NCI-H748 treated with DMSO at 0.1 percent for 48 hours (cell line): ENCODE measurements at places on chromosomes 12 and 14.

- DNase-seq: no peak
Measured at GRCh38 chr12:40898505-40898904, 206.3 kb downstream of the CNTN1 start.

DNA sequence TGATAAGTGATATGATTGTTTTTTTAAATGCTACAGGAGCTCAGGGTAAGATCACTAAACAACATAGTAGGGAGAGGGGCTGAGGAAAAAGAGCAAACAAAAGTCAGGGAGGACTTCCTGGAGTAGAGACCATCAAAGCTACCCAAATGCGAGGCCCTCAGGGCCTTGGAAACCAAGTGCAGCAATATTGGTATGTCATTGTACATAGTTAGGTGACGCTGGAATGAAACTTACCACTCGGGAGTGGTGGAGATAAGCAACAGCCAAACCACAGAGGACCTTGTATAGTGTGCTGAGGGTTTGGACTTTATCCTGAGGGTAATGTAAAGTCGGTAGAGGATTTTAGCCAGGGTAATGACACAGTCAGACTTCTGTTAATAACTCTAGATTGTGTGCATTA, 13.8 kb downstream of the KITLG start:
- no peak for DNase-seq

GRCh38 chr12:116294454-116295165, 17.1 kb upstream of the MED13L start:
- no peak for DNase-seq

GRCh38 chr14:31657917-31658316, 96.7 kb downstream of the NUBPL start:
- DNase-seq: no peak

DNA sequence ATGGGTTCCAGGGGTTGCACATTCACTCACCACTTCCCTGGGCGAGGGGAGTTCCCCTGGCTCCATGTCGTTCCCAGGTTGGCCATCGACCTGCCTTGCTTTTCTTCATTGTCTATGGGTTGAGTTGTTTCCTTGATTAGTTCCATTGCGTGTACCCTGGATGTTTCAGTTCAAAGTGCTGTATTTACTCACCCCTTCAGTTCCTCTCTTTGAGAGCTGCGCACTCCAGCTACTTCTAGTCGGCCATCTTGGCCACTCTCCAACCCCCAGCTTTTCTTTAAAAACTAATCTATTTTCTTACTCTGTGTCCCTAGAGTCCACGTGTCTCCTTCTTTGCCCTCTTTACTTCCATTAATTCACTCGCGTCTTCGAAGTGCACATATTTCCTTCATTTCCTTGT, 11.7 kb downstream of the CLEC2A start:
- no peak for DNase-seq

GRCh38 chr12:124906606-124907261, 7.7 kb downstream of the UBC start:
- DNase-seq: no peak

DNA sequence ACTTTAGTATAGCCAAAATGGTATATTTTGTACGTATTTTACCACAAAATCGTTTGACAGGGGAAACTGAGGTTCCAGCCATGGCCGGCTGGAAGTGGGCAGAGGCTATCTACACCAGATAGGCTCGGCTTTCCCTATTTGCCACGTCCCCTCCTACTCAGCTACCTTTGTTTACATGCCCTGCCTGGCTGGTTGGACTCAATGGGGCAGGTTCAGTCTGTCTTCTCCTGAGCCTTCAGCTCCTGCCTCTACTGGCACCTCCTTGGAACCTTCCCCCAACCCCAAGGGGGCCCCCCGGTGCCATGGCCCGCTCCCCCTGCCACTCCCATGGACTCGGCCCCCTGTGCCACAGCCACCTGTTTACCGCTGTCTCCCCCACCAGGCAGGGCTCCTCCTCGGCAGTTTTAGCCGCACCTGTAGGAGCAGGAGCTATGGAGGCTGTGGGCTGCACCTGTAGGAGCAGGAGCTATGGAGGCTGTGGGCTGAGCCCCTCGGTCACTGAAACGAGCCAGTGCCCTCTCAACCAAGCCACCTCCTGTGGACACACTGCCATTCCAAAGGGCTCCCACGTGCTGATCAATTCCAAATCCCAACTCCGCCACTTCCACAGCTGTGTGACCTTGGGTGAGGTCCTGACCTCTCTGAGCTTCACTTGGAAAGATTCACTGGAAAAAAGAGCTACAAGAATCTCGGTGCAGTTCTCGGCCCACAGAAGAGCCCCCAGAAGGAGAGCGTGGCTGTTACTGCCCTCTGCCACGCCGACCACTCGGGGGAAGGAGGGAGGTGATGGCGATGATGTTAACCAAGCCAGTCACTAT, 62.2 kb downstream of the NCOR2 start:
- no peak for DNase-seq

DNA sequence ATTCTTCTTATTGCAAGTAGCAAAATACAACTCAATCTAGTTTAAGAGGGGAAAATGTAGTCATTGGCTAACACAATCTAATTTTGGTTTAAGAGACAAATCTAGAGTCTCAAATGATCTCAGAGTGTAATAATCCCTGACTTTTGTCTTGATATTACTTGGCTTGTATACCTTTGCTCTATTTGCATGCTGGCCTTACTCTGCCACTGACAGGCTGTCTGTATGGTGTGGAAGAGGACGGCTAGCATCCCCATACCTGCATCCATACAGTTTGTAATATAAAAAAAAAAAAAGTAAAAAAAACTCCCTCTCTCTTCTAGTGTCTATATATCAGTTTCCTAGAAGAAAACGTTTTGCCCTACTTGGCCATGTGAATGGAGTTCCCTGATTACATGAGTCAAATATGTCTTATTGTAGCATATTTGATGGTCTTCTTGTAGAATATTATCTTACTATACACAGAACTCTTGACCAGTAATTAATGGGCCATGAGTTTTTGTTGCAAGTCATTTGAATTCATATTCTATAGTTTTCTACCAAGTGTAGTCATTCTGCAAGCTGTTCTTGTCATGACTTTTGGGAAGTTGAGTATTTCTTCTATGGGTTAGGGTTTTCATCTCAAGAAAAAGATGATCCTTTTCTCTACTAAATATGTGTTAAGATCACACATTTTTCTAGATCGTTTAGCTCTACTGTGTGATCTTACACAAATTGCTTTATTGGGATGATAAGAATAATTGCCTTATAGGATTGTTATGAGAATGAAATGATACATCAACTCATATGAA, 8.2 kb downstream of the HIF1A start:
- no peak for DNase-seq

DNA sequence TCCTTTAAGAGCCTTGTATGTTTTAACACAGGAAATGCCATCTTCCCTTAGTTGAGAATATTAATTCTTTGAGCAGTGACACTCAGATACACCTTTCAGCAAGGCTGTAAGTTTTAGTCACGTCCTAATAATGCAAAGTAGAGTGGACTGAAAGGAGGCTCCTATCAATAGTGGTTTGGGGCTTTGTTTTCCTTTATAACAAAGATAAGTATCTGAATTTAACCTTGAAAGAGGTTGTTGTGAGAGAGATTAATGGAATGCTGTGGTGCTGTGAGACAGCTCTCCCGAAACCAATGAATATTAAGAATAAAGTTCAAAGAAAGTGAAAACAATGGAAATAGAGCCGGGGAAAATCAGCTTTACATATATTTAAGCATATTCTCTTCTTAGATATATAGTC, 259.6 kb downstream of the ERC1 start:
- DNase-seq: no peak

DNA sequence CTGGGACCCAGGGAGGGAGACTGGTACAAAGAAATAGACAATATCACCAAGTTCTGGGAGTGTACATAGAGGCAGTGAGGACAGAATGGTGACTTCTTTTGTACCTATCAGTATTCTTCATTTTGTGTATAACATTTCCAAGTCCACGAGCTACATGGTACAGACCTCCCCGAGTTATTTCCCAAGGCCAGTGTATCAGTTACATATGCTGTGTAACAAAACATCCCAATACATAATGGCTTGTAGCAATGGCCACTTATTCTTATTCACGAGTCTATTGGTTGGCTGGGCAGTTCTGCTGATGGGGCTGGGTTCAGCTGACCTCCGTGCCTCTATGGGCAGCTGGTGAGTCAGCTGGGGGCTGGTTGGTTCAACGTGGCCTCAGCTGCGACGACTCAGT, 98.7 kb upstream of the RFLNA start:
- no peak for DNase-seq

DNA sequence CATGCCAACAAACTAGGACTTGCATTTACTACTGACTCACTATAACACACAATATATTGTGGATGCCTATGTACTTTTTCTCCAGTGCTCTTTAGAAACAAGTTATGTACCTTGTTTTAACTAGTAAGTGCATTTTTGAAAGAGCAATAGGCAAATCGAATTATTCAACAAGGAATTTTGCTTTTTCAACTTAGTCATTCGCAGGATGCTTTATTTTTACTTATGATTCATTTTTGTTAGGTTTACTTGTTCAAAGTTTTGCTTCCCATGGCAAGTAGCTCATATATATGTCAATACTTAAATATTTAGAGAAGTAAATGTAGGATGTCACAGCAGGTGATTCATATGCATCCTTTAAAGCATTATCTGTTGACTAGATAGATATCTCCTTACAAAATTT, 149.8 kb downstream of the PELI2 start:
- DNase-seq: no peak

- DNase-seq: no peak
Measured at GRCh38 chr12:50690925-50691324, 73.0 kb upstream of the ATF1 start.

- DNase-seq: no peak
Measured at GRCh38 chr14:28373721-28374120, 392.9 kb upstream of the FOXG1 start.

DNA sequence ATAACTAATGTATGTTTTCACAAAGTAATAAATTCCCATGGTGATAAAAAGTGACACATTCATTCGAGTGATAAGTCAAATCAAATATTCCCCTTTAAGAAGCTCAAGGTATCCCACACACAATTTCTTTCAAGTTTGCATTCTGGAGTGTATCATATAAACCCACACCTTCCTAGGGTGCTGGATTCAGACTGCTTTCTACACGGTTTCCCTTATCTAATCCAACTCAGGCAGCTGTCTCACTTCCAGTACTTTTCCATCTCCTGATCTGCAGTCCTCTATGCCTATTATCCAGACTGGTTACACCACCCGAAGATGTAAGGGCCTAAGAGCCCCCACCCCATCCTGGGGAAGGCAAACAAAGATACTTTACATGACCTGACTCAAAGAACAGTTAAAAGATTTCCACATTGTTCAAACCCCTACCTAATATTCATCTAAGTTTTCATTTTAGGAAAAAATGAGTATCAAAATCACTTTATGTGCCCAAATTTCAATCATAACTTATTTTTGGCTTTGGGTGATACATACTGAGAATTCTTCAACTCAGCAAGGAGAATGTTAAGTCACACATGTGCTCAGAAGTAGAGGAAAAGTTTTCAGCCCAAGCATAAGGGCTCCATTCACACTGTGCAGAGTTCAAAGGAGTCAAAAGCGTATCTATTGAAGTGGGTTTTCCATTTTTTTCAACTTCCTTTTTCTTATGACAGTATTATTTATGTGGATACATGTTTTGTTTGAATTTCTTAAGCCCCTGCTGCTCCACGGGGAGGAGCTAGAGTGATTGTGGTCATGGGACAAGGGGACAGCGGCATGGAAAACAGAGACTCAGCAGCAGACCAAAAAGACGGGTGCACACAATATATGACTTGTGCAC, 41.8 kb downstream of the CORO1C start:
- DNase-seq: no peak

- peak; percentile 78 for DNase-seq
Measured at GRCh38 chr14:77151918-77152588, 10.5 kb upstream of the ZDHHC22 start.

DNA sequence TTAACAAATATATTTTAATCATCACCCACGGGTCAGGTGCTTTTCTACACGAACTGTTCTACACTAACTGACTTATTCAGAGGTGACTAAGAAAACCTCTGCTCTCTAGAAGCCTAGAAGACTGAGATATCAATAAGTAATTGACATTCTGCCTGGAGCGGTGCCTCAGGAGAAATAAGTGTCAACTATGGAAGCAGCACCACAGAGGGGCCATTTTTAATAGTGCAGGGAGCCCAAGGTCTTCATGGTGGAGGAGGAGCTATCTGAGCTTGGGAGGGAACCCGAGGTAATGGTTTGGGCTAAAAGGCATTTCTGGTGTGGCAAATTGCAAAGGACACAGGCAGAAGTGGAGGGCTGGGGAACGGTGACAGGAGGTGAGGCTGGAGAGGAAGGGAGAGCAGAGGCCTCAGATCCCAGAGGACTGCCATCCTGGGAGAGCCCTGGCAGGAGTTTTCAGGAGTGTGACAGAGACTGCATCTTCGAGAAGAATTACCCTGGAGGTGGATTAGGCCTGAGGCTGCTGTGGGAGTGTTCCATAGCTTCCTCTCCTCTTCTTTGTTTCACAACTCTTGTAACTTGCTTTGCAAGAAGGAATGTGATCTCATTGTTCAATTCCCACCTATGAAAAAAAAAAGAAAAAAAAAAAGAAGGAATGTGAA, 123.1 kb downstream of the NPAS3 start:
- no peak for DNase-seq

DNA sequence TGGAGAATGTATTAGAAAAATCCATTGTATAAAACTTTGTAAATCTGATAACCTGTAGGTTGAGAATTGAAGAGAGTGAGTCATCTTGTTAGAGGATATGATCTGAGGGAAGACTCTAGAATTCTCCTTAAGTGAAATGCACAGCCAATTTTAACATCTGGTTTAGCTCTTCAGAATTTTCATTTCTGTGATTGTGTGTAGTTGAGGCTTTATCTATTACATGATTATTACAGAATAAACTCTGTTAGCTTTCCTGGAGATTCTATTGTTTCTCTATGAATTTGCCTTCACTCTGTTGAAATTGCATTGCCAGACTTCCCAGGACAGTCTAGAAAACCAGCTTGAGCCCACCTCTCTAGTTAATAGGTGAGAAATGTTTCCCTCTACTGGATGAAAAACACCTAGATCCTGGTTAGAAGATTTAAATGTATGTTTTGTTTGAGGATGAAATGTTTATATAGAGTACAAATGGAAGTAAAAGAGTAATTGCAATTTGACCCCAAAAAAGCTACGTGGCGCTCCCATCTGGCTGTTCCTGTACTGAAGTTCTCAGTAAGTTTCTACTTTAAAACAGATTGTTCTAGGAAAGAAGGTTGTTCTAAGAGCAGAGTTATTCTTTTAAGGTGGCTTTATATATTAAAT, 2.9 kb downstream of the NUDT4 start:
- peak; percentile 50 for DNase-seq

- no peak for DNase-seq
Measured at GRCh38 chr14:98345161-98345560, 926.8 kb downstream of the BCL11B start.

GRCh38 chr12:51942501-51943000, 8.9 kb upstream of the ACVR1B start:
- DNase-seq: no peak

DNA sequence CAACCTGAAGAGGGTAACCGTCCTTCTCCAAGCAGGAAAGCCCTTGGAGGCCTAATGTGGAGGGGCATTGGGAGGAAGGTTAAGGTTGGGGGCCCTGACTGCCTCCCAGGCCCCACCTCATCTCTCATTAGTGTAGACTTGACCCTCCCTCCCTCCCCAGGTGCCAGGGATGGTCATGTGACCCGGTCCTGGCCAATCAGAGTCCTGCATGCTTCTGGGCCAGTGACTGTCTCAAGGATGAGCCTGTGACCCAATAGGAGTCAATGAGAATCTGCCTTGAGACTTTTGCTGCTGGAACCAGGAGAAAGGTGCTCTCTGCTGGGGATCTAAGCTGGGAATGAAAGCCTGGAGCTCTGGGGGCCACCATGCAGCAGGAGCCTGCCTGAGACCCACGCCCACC, 70.8 kb downstream of the NCOR2 start:
- no peak for DNase-seq

GRCh38 chr12:51941011-51941581, 10.4 kb upstream of the ACVR1B start:
- DNase-seq: peak; percentile 73

- no peak for DNase-seq
Measured at GRCh38 chr14:93309427-93309966, 23.3 kb downstream of the BTBD7 start.
